NAMALWA (cell line): ENCODE measurements at places on chromosomes 6 and 20.

- no peak for DNase-seq
These were observed 105.4 kb downstream of the NOL4L start for GRCh38 chr20:32479697-32480171.

- DNase-seq: no peak
These were observed 176.4 kb downstream of the TBC1D32 start for GRCh38 chr6:121157906-121158305.

DNA sequence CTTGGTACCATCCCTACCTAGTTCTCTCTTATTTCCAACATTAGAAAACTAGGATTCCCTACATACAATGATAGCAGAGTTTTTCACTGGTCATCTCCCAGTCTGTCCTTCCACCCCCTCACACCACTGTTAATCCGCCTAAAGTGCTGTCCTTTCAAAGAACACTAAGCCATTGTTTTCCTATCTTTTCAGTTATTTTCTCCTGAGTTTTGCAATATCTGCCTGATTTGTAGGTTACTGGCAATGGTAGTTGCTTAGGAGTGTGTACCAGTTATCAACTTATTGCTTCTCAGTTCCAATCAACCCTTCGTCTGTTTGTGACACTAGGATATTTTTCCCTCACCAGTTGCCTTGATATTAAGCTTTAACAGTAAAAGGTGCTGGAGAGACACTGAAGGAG is 135.0 kb downstream of the EPM2A start:
- no peak for DNase-seq

GRCh38 chr6:3114377-3114776 is 4.1 kb upstream of the BPHL start:
- no peak for DNase-seq

GRCh38 chr6:139407718-139408222 is 33.3 kb upstream of the CITED2 start:
- no peak for DNase-seq

DNA sequence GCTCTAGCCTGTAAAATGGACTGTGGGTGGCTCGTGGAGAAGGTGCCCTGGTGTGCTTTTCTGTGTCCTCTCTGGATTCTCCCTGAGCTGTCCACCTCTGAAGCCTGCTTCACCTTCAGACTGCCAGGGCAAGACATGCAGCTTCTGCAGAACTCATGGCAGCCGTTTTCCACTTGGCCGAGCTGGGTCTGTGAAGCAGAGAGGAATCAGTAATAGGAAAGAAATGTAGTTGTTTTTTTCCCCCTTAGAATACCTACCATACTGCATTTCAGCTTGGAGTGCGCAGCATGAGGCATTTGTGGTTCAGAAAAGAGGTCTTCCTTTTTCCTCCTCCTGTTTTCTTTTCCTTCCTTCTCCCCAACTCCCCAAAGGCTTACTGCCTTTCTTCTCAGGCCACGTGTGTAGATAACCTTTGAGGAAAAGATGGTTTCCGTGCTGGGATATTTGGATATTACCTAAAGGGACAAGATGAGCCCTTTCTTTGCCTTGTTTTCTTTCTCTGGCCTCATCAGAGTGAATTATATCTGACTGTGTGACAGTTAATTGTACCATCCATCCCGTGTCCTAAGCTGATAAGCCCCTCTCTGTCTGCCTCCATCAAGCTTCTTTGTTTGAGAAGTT is 39.4 kb downstream of the RREB1 start:
- DNase-seq: no peak

DNA sequence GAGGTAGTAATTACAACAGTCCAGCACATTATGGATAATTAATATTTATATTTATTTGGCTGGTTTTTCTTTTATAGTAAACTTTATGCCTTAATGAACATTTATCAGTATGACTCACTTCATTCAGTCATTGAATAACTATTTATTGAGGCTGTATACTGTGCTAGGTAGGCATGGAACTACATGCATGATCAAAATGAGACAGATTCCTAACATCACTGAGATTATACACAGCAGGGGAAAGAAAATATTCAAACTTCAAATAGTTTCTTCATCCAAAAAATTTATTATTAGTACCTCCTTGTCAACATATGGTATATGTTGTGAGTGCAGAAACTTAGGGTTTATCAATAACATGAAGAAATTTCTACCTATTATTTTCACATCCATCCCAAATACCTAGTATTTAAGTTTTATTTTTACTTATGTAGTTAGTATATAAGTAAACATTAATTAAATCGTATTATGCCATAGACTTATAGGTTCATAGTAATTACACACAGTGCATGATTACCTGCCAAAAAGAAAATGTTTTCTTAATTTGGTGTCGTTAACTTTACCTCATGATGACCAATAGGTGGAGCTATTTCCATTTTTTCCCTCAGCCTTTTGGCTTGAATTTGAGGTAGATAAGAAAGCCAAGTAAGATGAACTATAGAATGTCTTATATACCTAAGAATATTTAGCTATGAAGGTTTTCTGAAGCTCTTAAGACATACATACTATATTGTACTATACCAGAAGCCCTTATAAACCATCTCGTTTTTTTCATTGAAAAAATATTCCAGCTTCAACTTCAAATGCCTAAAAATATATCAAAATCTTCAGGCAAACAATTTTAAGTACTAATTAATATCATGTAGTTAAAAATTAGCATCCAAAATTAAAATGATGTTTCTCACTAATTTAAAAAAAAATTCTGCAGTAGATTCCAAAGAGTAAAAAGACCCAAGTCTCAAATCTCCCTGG is 12.5 kb upstream of the TMEM30A start:
- DNase-seq: peak; percentile 80

GRCh38 chr6:66675906-66676305 is 968.9 kb upstream of the EYS start:
- DNase-seq: no peak

DNA sequence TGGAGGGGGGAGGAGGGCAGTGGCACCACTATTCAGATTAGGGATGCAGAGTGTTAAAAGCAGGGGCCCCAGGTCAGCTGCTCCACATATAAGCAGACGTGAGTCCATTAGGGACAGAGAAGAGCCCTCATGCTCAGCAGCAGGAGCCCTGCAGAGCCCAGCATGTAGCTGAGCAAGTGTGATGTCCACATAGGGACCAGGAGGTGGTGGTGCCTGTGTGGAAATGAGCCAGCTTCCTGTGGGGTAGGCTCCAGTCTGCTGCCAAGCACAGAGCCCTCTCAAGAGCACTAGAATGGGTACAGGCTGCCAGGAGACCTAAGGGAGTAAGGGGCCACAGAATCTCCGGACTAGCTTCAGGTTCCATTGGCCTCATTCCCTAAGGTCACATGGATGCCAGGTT is 57.9 kb upstream of the MLN start:
- DNase-seq: no peak

- DNase-seq: no peak
These were observed 13.3 kb downstream of the SNX5 start for GRCh38 chr20:17955302-17955701.

GRCh38 chr6:108733051-108733450 is 115.2 kb upstream of the ARMC2 start:
- no peak for DNase-seq

- DNase-seq: no peak
These were observed 49.2 kb downstream of the PPP1R16B start for GRCh38 chr20:38854654-38855066.

DNA sequence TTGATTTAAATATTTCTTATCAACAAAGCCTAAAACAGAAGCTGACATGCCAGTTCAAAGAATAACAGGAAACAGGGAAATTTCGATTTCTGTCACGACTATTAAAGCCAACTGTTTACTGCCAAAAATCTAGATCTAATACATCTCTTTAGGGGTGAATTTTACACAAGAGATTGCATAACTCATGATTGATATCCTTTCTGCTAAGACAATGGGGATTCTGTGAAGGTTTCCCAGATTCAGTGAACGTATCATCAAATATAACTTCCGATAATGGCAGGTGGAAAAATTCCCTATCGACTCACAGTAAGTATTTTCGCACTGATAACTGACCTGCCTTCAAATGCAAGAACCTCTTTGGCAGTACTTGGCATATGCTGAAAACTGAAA is 42.9 kb downstream of the NHSL1 start:
- no peak for DNase-seq

DNA sequence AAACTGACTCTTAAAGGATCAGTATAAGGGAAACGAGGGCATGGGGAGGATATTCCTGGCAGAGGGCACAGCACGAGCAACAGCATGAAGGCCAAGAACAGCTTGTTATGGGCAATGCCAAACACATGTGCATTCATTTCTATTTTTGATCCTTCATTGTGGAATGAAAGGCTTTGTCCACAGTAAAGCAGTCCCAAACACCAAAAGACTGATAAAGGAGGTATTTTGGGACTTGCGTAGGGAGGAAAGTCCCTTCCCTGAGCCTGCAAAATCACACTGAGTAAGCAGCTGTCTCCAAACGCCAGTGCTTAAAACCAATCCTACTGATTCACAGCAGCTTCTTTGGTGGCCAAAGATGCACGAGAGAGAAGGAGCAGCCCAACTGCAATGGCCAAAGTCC is 138.2 kb downstream of the UNC5CL start:
- DNase-seq: no peak

DNA sequence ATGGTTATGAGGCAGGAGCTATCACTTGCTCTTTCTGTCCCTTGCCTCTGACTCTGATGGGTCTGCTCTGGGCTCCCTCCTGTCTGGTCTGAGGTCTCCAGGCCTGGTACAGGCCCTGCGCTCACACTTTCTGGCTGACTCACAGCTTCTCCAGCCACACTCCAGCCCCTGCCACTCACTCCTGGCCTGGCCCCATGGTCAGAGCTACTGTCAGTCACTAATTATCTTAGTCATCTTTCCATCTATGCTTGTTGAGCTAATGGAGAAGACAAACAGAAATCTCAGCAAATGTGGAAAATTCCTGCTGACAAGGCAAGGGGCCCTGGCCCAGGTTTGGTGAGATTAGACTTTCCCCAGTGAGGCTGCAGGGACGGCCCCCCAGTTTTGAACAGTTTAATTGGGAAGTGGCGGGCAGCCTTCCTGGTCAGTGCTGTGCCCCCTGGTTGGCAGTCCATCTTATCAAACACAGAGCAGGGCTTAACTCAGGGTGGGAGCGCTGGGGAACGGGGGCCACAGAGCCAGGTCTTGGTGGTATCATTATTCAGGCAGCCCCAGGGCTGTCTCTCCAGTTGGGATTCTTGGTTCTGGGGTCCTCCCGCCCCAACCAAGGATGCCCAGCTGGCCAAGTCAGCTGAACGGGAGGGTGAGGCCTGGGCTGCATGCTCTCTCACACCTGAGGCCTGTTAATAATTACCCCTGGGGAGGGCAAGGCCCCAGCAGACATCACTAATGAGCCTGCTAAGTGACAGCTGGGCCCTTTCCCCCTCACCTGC is 63.4 kb downstream of the VEGFA start:
- no peak for DNase-seq

- DNase-seq: no peak
These were observed 68.6 kb upstream of the CCN6 start for GRCh38 chr6:111985202-111985731.

DNA sequence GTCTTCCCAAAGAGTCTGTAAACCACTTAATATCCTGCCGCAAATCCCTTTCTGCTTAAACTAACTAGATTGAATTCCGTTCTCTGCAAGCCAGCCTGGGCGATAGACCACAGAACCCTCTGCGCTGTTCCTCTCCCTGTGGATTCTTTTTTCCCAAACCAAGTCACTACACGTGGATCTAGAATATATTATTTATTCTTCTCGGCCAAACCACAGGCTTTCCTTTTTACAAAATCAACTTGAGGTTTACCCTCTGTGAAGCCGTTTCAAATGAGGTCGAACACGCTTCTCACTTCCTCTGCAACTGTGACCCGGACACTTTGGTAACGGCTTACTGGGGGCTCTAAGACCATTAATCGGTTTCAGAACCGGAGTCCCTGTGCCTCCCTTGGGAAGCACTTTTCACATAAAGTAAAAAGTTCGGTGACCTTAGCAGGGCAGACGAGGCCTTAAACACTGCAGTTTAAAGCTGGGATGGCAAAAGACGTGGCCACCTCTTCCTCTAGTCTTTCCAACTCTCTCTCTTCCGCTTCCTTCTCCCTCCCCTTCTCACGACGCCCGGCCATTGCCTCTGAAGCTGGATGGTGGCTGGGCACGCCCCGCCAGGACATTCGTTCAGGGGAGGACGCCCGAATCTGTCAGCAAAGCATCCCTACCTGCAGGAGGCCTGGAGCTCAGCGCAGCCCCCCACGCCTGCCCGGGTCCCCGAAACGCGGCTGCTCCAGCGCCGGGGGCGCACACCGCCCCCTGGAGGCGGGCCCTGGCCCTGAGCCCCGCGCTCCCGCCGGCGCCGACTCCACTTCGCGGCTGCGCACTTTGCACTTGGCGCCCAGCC is 55.0 kb upstream of the FOXC1 start:
- DNase-seq: no peak

DNA sequence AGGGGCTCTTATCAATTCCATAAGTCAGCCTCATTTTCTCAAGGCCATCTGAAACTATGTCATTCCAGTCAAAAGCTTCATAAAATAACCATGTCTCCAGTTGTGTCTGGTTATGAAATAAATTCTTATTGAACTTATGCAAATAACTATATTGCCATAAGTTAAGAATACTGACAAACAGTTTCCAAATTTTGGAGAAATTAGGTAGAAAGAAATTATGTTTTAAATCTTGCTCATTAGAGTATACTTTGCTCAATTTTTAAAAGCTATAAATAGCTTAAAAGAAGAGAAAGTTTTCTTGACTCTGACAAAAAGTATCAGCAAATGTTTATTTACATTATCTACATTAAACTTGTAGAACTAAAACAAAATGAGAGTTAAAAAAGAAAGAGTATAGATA is 63.0 kb upstream of the MRAP2 start:
- no peak for DNase-seq

DNA sequence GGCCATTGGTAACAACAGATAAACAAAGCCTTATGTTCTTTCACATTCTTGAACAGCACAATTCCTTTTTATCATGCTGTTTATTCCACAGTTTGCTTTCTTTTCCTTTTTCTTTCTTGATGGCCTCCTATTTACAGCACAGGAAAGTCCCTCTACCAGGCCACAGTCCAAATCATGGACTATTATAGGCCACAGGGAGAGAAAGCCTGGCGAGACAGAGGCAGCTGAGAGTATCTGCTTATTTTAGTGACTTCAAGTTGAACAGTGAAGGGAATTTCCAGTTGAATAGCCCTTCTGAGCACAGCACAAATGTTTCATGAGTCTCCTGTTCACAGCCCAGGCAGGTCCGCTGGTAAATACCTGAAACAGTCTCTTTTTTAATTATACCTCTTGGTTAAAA is 263.7 kb upstream of the ARID1B start:
- DNase-seq: no peak

DNA sequence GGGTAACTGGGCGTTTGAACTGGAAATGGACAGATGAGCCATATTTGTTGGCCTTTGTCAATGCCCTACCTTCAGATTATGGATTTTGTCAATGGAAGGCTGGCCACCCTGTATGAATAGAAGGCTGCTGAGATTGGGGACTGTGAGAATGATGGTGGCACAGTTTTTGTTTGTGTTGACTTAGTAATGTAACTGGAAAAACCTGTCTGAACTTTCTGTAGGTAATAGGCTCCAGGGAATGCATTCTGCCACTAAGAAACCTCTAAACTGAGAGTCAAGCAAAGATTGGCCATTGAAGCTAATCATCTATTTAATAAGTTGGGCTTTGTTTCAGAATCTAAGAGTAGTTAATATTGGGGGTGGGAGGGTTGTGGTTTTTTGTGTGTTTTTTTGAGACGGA is 97.5 kb downstream of the FOXO3 start:
- no peak for DNase-seq

- DNase-seq: no peak
These were observed 289.5 kb upstream of the CITED2 start for GRCh38 chr6:139663996-139664395.

- no peak for DNase-seq
These were observed 22.7 kb downstream of the LYRM2 start for GRCh38 chr6:89615882-89616281.
